ENCODE measurements at places on chromosomes 2 and 18.
A peak's percentile ranks its signal among the peaks of the same experiment; 100 is the strongest.

GRCh38 chr18:44625386-44625785 lies 55.3 kb upstream of the SETBP1 start:
- peak; percentile 89 for DNase-seq

DNA sequence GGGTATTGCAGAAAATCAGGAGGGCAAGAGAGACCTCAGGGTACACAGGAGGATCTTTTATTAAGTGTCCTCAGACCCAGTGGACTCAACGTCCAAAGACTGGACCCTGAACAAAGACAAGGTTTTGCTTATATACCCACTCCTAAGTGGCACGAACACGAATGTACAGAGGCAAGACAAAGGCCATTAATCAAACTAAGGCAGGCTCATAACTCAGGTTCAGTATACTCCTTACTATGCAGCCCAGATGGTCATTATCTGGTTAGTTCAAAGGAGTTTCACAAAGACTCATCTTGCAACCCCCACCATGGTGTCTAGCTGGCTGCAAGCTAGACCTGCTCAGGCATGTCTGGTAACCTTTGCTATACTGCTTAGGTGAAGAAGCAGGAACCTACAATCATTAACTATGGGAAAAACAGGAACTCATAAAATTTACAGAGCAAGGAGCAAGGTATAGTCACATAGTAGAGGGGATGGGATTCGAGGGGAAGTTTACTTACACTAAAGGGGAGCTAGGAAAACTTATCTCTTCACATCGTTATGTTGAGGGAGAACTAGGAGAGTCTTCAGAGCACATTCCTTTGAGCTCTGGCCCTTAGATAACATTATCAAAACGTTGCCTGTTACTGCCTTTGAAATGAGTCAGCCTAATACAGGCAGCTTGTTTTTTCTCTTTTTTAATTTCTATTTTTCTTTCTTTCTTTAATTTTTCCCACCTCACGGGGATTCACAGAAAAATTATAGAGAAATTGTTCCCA lies 33.9 kb downstream of the SLC4A3 start:
- no peak for DNase-seq

GRCh38 chr2:181058378-181059269 lies 78.2 kb downstream of the UBE2E3 start:
- no peak for DNase-seq

- DNase-seq = no peak
These were observed 19.7 kb downstream of the VIL1 start for GRCh38 chr2:218438596-218438995.

DNA sequence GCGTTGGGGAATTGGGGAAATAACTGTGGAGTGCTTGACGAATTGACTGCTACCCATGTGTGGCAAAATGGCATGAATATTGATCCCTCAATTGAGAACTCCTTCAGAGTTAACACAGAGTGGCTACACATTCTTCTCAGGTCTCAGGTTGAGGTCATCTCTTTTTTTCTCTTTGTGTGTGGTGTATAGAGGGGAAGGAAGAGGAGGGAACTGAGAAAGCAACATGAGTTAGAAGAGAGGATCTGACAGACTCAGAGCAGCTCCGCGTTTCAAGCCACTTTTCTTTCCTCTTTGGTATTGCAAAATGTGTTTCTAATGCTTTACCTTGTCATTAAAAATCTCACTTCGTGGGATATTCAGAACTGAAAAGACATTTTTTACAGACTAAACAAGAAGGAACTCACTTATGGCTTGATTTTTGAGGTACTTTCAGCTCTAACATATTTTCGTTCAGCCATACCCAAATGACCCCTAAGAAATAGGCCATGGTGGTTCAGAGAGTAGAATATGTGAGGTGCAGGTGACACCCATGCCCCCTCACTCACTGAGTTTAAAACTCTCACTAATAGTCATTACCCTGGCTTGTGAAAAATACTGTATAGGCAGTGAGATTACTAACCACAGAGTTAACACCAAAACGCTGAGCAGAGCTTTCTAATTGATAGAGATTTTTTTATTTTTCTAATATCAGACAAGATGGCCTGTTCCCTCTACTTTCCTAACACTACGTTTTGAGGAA lies 22.5 kb downstream of the STAT4 start:
- DNase-seq = no peak

GRCh38 chr2:121565389-121566250 lies 34.9 kb downstream of the RNU4ATAC start:
- DNase-seq = no peak

DNA sequence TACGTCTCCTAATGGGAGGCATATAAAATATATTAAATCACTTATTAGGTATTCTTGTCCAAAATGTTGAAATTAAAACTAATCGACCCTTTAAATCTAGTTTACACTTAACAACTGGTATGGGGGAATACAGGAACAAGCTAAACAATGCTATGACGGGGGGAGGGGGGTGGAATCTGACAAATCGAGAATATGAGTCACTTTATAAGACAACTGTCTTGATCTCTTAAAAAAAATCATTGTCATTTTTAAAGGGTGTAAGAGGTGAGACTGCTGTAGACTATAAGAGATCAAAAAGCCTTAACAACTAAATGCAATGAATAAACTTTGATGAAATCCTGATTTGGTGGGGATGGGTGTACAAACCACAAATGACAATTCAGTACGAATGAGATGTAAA lies 6.0 kb downstream of the MAP3K2 start:
- DNase-seq = no peak

DNA sequence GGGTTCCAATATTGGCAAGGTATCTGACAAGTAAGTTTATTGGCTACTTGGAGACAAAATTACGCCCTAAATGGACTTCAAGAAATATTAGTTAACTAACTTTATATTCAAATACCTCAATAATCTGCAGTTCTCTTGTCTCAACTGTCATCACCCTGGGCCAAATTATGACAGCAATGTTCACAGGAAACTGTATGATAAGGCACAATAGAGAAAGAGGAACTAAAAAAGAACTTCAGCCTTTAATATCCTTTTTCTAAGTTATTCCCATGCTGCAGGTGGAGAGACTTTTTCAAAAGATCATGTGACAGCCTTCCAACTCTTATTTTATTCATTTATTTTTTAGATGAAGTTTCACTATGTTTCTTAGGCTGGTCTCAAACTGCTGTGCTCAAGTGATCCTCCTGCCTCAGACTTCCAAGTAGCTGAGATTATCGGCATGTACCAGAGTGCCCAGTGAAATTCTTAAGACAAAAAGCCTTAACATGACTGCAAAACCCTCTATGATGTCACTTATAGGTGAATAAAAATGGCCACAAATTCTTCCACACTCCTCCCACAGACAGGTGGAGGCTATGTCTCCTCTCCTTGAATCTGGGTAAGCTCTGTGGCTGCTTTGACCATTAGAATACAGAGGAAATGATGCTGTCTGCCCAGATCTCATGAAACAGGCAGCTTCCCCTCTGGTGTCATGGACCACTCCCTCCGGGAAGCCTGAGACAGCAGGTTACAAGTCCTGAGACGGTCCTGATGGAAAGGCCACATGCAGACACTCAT lies 211.0 kb downstream of the TGIF1 start:
- no peak for DNase-seq

- DNase-seq = no peak
These were observed 122.0 kb downstream of the WDSUB1 start for GRCh38 chr2:159164457-159164911.

DNA sequence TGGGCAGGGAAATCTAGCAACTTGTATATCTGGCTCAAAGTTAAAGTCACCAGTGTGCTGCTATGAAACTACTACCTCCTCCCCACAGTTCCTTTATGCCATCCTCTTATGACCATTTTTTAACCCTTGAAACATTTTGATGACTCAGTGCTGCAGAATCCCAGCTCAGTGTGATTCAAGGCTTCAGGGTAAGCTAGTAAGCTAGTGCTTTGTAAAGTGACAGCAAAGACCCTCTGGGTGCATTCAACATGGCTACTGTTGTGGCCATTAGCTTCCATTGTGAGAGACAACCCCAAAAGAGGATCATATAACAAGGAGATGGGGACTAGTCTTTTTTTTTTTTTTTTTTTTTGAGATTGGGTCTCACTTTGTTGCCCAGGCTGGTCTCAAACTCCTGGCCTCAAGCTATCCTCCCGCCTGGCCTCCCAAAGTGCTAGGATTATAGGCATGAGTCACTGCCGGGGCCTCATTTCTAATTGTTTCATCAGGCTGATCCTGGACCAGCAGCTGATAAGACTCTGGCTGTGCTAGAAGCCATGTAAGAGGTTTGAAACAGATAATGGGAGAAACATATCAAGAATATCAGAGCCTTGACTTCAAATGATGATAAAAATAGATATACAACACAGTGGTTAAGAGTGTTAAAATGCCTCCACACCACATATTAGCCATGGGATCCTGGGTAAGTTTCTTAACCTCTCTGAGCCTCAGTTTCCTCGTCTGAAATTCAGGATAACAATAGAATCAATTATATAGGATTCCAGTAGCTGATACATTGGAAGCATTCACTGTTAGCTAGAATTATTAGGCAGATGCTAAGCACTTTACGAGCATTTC lies 65.7 kb upstream of the RTN4 start:
- DNase-seq = no peak

GRCh38 chr2:238879043-238879442 lies 31.2 kb downstream of the TWIST2 start:
- no peak for DNase-seq

DNA sequence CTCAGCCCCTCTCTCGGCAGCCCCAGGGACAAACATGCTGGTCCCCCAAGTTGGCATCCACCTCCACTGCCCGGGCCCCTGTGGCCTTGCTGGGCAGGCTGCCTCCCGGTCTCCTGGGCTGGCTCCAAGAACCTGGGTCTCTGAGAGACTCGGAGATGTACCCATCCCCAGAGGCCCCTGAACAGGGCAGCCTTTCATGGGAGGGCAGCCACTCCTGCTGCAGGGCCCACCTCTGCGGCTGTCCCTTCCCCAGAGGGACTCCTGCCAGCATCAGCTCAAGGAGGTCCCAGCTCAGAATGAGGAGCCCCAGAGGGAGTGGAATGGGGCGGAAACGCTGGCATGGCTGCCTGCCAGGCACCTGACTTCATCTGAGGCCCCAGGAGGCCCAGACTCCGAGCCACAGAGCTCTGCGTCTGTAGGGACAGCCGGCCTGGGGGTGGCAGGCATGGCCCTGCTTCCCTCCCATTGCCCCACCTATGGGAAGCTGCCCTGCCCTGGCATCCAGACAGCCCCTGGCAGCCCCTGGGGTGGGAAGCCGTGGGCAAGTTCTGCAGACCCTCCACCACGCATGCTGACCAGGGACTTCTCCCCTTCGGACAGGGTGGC lies 857 bp upstream of the CROCC2 start:
- DNase-seq = peak; percentile 88

DNA sequence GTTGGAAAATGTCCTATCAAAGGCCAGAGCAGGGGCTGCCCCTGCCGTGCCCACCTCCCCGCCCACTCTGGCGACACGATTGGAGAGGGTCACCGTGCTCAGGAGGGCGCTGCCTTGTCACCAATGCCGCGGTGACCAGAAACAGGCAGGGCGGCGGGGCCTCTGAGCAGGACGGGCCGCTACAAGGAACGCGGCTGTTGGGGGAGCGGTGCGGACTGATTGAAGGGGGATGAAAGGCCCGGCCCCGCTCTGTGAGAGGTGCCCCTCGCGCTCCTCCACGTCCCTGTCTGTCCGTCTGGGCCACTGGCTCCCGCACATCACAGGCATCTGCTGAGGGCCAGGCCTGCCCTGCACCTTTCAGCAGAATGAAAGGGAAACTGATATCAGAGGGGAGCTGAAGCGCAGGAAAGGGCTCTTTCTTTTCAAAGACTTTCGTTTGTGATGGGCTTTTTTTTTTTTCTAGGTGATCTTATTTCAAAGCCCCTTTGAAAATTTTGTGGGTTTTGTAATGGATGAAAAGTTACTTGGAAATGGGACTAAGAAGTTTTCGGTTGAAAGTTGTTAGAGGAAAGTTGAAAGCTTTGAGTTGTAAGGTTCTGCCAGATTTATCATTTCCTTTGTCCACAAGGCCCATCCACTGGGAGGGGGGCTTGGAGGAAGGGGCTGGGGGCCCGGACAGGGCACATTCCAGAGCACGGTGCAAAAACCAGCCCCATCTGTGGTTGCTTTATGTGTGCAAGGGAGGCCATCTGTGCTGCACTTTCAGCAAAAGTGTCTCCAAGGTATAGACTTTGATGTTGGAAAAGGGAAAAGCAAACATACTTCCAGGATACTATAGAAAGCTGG lies 244.2 kb downstream of the KLHL29 start:
- DNase-seq = no peak

- DNase-seq = no peak
These were observed 77.8 kb upstream of the CCDC195 start for GRCh38 chr2:224793946-224794345.

- DNase-seq = peak; percentile 9
These were observed 909 bp downstream of the NFATC1 start for GRCh38 chr18:79396431-79397246.

DNA sequence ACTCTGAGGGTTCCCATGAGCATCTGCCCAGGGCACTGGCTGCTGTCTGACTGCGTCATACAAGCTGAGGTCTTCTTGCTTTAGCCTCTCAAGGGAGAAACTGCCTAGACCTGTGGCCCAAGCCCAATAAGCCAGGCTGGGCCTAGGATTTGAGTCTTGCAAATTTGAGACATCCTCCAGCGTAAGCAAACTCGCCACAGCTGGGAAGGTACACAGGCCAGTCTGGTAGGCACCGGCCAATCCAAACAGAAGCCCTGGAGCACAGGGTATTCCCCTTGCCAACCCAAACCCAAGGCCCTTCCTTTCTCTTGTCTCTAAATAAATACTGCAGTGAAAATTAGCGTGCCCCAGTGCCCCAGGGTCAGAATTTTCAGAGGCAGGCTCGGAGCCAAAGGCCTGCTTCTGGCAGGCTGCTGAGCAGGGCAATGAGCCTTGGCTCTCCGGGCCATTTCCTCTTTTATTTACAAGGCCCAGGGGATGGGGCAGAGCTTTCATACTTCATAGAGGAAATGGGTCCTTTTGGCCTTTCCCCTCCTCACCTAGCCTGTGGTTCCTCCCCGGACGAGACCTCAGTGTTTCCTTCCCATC lies 33.3 kb downstream of the POLR1A start:
- no peak for DNase-seq

GRCh38 chr2:124985270-124985669 lies 960.2 kb downstream of the CNTNAP5 start:
- DNase-seq = no peak

- no peak for DNase-seq
These were observed 246.9 kb upstream of the SLC39A10 start for GRCh38 chr2:195410074-195410671.

- no peak for DNase-seq
These were observed 128.7 kb upstream of the CYP26B1 start for GRCh38 chr2:72276356-72276755.

- no peak for DNase-seq
These were observed 30.4 kb downstream of the TMEM178A start for GRCh38 chr2:39696101-39696553.

All from NCI-H1436 (cell line).